ENCODE measurements at places on chromosomes 6 and 20.

DNA sequence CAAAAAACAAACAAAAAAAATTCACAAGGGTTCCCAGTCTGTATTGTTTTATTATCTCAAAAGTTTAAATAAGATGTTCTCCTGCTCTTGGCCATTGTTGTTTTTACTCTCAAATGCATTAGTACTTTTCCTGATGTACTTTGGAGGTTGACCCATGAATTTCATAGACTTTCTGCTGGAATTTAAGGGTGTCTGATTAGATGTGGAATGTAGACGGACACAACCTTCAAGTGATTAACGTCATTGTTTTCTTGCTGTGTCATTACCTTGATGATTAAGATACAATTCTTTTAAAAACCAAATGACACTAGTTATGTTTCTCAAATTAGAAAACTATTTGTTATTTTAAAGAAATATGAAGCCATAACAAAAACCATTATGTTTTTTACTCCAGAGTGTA, 421.4 kb upstream of the RUNX2 start:
- DNase-seq: no peak

GRCh38 chr6:142846459-142846831, 98.5 kb downstream of the HIVEP2 start:
- no peak for DNase-seq

GRCh38 chr6:134172020-134172705, 119.7 kb upstream of the SLC2A12 start:
- DNase-seq: no peak

DNA sequence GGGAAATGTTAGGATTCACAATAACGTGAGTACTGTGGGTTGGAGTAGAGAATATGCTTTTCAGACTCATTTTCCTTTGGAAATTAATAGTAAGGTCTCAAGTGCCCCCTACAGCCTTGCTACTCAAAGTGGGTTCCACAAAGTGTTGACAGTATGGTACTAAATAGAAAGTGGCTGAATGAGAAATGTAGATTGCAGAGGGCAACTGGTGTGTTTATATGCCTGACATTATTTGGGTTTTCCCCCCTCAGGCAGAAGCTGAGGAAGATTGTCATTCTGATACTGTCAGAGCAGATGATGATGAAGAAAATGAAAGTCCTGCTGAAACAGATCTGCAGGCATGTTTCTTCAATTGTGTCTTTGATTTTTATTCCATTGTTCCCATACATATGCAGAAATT, 5.6 kb downstream of the FBXO9 start:
- no peak for DNase-seq

Measured in mucosa of descending colon (tissue), 3 donors.